ENCODE measurements at places on chromosomes 5 and 9.
A peak's percentile ranks its signal among the peaks of the same experiment; 100 is the strongest.

DNA sequence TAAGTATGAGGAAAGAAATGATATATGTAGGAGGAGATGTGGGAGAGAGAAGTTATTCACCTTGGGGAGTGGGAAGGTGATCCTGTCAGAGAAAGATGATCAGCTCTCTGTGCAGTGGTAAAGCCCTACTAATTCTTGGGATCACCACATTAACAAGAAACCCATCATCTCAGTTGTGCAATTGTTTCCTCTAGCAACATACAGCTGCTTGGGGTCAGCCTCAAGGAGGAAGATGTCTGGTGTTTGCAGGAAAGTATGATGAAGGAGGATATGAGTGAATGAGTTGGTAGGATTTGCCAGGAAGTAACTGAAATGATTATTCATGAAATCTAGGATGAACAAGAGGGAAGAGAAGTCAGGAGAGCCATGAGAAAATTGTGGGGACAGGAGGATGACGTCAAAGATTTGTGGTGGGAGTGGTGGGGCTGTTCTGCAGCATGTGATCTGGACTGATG is 50.1 kb downstream of the TNFSF8 start:
- DNase-seq, result no peak

- no peak for DNase-seq
Measured at GRCh38 chr9:85527331-85528020, 214.3 kb downstream of the AGTPBP1 start.

DNA sequence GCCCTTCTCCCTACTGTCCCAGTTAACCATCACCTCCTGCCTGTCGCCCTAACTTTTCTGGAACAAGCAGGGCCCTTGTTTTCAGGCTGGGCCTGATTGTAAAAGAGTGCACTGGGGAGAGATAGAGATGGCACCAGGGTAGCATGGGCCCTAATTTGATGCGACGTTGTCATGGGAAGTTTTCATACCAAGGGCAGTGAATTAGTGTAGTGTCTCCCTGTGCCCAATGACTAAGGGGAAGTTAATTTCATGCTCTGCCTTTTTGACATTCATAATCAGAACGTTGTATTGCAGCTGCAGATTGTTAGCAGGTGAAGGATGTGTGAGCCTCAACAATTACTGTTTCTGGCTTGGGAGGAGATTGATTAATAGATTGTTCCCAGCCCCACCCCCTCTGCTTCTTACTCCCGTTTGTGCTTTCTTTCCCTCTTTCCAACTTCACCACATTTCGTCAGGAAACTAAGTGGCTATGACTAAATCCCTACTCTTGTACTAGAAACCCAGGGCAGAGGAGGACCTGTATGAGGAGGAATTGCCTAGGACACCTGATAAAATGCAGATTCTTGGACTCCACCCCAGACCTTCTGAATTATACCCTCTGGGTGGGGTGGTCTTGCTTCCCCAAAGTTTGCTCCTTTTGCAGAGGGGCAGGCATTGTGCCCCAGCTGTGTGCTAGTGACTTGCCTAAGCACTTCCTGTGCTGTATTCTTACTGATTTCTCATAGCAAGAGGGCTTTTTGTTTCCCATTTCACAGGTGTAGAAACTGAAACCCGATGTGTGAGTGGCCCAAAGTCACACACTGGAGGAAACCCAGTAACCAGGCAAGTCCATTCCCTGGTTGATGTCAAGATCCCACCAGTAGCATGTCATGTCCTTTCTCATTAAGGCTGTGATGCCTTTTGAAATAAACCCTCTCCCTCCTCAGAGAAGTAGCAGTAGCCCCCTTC is 56.3 kb downstream of the DAB2IP start:
- DNase-seq, result no peak

DNA sequence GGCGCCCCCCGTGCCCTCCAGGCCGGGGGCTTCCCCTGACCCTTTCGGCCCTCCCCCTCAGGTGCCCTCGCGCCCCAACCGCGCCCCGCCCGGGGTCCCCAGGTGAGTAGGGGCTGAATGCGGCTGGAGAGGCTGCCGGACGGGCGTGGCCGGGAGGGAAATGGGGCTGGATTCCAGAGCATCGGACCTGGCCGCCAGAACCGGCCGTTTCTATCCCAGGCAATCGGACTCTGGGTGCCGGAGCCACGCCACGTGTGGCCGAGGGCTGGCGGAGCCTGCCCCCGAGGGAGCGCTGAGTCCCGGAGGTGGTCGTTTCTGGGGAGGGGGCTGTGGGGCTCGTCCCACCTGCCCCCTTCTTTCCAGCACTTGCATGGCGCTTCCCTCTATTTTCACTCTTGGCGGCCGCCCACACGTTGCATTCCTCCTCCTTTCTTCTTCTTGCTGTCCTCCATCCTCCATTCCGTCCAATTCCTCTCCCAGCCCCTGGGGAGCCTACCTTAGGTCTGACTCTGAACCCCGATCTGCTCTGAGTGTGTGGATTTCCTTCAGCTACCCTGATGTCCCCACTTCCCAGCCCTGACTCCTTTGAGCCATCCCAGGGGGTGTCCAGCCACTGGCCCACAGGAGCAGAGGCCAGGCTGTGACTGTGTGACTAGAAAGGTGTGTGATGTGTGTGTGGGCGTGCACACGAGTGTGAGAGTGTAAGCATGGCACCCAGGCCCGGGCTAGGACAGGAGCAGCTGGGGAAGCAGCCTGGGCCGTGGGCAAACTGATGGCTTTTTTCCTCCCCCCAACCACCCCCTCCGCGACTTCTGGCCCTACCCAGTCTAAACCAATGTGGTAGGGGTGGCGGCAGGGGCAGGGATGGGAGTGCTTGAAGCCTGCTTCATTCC is 24.7 kb downstream of the GOLGA2 start:
- no peak for DNase-seq

DNA sequence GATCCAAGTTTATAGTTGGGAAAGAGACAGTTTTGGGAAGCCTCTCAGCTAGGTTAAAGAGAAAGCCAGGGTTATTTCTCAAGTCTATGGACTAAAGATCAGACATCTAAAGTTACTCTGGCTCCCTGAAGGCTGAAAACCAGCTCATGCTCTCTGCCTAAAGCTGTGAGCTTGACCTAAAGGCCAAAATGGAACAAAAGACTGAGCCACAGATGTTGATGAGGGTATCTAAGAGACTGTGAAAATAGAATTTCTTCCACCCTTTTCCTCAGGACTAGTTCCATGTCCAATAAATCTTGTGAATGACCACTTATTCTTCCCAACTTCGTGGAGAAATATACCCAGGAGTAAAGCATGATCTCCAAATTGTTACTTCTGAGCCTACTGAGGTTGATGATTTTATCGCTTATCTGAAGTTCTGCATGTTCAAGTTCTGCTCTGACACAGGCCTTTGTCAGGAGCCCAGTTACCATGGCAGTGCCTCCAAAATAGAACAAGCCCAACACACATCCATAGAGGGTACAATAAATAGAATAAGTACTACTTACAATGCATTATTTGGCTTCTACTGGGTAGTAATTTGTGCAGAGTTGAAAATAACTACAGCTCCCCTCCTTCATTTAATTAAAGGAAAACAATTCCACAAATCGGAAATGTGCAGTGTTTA is 373.6 kb downstream of the NTRK2 start:
- DNase-seq, result no peak

DNA sequence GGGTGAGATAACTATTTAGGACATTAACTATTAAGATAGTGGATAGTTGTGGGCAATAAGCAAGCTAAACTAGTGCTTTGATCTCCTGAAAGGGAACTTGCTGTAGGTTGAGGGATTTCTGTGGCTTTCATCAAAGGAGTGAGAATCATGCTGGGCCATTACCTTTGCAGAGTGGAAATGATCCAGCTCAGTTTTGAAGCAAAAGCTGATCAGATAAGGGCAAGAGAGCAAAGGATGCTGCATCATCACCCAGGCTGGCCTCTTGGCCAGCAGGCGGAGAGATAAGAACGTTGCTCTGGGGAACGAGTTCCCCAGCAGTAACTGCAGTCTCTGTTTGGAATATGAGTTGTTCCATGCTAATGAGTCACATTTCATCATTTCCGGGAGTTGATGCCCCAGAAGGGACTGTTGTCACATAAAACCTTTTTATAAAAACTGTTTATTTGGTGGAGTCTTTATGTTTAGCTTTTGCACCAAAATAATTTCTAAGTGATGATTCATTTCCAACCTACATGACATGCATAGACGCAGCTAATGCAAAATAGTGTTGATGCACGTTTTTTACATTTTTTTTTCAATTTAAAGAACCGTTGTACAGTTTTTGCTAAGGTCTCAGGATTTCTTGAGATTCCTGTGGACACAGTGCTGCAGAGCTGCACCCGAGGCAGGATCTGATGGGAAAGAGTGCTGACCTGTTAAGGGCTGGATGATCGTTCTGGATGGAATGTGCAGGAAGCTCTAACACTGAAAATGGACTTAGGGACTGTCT is 99.3 kb downstream of the ACTBL2 start:
- DNase-seq, result no peak

GRCh38 chr5:85684351-85684750 is 933.4 kb upstream of the COX7C start:
- no peak for DNase-seq

- DNase-seq, result no peak
Measured at GRCh38 chr5:138139781-138140090, 508 bp upstream of the NME5 start.

DNA sequence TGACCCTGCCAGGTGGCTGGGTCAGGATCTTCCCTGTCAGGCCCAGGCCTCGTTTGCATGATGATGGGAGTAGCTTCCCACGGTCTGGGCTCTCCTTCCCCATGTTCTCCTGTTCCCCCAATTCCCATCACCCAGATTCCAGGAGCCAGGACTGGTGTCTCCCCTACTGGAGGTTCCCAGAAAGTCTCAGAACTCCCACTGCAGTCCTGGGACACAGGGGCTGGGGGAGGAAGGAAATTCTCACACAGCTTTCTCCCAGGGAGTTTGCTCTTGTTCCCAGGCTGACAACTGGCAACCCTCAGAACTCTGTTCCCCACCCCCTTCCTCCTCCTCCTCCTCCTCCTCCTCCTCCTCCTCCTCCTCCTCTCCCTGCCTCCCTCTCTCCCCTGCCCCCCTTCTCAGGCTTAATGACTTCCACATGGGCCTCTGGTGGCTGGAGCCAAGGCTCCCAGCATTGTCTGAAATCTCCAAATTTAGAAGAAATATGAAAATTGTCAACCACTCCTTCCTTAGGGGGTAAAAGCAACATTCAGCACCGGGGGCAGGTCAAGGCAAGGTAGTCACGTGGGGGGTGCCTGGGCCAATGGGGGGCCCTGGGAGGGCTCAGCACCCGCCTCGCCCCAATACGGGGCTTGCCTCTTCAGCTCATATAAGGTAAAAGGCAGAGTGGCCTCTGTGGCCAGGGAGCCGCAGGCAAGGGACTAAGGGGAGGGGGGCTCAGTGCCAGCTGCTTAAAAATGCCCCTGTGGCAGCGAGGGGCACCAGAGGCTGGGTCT is 27.3 kb upstream of the IL17B start:
- DNase-seq, result no peak

DNA sequence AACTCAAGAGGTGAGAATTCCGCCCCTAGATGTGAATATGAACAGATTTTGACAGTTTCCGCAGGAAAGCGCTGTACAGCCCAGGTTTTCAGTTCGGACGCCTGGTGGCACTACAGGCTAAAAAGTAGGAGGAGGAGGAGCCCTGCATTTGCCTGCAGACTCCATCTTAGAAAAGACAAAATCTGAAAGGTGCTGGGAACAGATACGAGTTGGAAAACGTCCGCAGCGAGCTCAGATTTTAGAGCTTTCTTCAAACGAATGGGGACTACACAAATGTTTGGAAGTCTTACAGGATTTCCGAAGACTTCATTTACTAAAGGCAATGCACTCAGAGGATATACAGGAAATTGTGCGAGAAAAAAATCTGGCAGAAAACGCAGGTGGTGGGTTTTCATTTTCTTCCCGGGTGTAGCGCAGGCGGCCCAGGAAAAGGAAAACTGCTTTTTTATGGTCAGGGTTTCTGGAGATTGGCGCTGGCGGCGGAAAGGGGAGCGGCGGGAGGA is 9.9 kb upstream of the PCDHB2 start:
- DNase-seq, result peak; percentile 30

DNA sequence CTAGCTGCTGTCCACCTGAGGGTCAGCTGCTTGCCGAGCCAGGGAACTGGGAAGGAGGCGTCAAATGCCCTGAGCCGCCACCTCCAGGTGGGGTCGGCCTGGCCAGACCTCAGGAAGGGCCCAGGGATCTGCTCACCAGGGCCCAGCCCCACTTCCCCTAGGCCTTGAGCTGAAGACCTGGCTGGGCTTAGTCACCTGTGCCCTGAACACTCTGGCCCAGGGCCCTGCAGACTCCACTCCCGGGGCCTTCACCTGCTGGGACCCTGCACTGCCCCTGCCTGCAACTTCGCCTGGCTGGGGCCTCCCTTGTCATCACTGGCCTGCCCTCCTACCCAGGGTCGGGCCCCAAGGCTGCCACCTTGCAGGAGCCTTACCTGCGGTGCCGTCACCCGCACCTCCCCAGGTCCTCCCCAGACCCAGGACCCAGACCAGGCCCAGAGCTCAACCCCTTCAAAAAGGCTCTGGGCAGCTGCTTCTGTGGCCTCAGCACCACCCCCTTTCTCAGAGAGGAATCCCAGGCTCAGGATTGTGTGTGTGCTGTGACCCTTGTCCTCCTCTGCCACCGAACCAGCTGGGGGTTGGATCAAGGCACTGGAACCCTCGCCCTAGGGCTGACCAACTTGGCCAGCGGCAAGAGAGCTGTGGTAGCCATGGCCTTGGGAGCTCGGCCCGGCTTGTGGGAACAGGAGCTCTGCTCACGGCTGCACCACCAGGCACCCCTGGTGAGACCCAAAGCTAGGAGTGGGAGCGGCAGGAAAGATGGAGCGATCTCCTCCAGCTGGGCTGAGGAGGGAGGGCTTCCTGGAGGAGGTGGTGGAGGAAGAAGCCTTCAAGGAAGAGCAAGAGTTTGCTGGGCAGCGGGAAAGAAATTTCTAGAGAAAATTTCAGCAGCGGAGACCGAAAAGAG is 1.2 kb upstream of the NELFB start:
- DNase-seq, result no peak

DNA sequence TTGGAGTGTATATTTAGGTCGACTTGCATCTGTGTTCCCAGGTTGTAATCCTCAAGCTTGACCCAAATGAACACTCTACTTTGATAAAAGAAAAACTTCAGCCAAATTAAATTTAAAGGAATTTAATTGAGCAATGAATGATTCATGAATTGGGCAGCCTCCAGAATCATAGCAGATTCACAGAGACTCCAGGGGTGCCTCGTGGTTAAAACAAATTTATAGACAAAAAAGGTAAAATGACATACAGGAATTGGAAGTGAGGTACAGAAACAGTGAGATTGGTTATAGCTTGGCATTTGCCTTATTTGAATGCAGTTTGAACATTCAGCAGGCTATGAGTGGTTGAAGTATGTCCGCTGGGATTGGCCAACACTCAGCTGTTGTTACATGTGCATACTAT is 21.6 kb upstream of the SPATA31D4 start:
- DNase-seq, result no peak

GRCh38 chr5:157366741-157367674 is 93.0 kb upstream of the NIPAL4 start:
- DNase-seq, result no peak

Measured in activated T-cell treated with anti-CD3 and anti-CD28 coated beads, Interleukin-2, amount 50 U/mL, for 1 hour (primary cell).